ENCODE measurements at places on chromosomes 5 and 9.

GRCh38 chr9:75111019-75111622 is 22.8 kb downstream of the OSTF1 start:
- H3K36me3 ChIP-seq = no peaks in the 10 kb centered on the region
- DNase-seq = no peak
- H3K4me1 ChIP-seq = peaks cover 19% of the 10 kb centered on the region
- no peaks in the 10 kb centered on the region for H3K27me3 ChIP-seq
- no peak overlapping the region for H3K27ac ChIP-seq
- no peak overlapping the region for H3K4me3 ChIP-seq

DNA sequence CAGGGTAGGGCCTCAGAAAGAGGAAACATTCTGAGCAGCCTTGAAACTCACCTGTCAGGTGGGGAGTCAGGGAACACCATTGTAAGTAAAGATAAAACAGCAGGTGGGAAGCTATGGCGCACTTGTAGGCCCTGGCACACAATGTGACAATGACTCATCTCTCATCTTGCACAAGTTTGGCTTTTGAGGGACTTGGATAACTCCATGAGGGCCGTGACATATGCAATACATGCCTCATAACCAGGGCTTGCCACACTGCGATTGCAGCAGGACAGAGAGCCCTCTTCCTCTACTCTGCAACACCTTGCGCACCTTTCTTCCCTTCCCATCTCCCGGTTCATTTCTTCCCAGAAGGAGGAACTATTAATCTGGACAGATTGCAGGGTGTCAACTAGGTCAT is 144.9 kb downstream of the CEP120 start:
- no peak overlapping the region for H3K4me3 ChIP-seq
- no peaks in the 10 kb centered on the region for H3K36me3 ChIP-seq
- peaks cover under 1% of the 10 kb centered on the region for H3K4me1 ChIP-seq
- H3K27me3 ChIP-seq = no peaks in the 10 kb centered on the region
- DNase-seq = no peak

DNA sequence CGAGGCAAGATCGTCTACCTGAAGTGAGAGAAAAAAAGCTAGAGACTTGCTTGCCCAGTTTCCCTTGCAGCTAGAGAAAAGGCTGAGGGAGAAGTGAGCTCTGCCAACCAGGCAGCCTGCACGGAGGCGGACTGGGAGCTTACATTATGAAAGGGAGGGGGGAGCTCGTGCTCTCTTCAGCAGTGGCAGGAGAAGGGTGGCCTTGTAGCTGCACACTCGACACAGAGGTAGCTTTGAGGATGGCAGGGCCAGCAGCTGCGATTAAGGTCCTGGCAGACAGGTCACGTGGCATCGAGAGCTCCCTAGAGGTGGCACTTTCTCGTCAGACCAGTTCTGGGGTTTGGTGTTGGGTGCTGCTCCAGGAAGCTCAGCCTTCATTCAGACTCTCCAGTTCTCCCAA is 26.7 kb downstream of the APBA1 start:
- no peak overlapping the region for H3K27ac ChIP-seq
- H3K4me3 ChIP-seq = no peak overlapping the region
- H3K27me3 ChIP-seq = no peaks in the 10 kb centered on the region
- H3K36me3 ChIP-seq = no peaks in the 10 kb centered on the region
- H3K4me1 ChIP-seq = no peaks in the 10 kb centered on the region
- DNase-seq = no peak

DNA sequence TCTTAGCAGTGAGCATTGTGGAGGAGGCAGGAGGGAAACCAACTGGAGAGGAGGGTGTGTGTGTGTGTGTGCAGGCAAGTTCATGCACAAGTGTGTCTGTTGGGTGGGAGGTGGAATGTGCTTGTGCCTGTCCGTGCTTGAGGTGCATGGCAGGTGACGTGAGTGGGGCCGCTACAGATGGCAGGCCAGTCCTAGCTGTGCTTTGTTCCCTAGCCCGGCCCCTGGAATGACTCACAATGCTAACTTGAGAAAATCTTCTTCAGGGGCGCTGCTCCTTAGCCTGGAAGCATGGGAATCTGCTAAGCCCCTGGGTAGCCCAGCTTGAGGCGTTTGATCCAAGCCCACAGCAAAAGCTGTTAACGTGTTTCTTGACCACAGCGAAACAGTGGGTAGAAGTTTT is 25.0 kb upstream of the DMRT2 start:
- H3K27ac ChIP-seq = no peak overlapping the region
- no peaks in the 10 kb centered on the region for H3K27me3 ChIP-seq
- H3K36me3 ChIP-seq = no peaks in the 10 kb centered on the region
- H3K4me3 ChIP-seq = no peak overlapping the region
- no peaks in the 10 kb centered on the region for H3K4me1 ChIP-seq
- no peak for DNase-seq

Measured in esophagus muscularis mucosa (tissue), 4 donors.